ENCODE measurements at places on chromosomes 13 and 19. TPM values are rescaled to one million over a fixed set of nuclear protein-coding genes. Genes with fewer than 3 reads are reported as not detected.

GRCh38 chr19:39582442-39582841 is 19.9 kb upstream of the LGALS13 start:
- no peak for DNase-seq

The GRIK5 gene
- 30.6 TPM for polyA plus RNA-seq

- DNase-seq, result no peak
Measured at GRCh38 chr13:77729502-77730221, 32.2 kb downstream of the SLAIN1 start.

- DNase-seq, result no peak
Measured at GRCh38 chr19:53942001-53942786, 20.5 kb upstream of the CACNG8 start.

The TMEM86B gene
- 4.6 TPM for polyA plus RNA-seq

The GJB6 gene
- 2.7 TPM for polyA plus RNA-seq

The PRR19 gene
- polyA plus RNA-seq, result 2.9 TPM

DNA sequence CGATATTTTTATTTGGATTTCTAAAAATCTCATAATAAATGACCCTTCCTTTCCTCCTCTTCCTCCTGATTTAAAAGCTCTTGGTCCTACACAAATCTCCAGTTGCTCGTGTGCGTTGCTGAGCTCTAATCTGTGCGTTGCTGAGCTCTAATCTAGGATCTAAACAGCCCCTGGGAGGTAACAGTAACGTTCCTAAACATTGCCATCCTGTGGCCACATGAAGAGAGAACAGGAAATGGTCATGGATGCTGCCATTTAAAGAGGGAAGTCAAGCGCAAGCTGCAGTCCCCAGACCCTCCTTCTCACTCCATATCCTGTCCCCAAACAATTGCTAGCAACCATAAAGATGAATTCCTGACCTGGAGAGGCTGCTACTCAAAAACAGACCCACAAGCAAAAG is 170.8 kb downstream of the NUFIP1 start:
- DNase-seq, result no peak

Measured in renal pelvis (tissue), 12 donors.